Activated CD4-positive, alpha-beta T cell treated with anti-CD3 and anti-CD28 coated beads, Interleukin-2, amount 50 U/mL, for 48 hours (primary cell): ENCODE measurements at places on chromosomes 13 and 19.

GRCh38 chr13:95260031-95260525 lies 41.2 kb downstream of the ABCC4 start:
- no peak for DNase-seq

DNA sequence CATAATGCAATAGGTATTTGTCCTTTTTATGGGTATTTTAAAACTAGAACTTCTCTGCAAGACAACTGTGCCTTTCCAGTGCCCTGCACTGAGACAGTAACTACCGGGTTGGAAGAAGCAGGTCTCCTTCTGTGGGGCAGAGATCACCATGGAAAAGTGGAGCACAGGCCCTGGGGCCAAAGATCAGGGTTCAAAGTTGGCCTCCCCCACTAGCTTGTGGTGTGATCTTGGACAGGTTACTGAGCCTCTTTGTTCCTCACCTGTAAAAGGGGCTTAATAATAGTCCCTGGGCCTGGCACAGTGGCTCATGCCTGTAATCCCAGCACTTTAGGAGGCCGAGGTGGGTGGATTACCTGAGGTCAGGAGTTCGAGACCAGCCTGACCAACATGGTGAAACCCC lies 68.3 kb downstream of the CEBPG start:
- DNase-seq, result no peak

DNA sequence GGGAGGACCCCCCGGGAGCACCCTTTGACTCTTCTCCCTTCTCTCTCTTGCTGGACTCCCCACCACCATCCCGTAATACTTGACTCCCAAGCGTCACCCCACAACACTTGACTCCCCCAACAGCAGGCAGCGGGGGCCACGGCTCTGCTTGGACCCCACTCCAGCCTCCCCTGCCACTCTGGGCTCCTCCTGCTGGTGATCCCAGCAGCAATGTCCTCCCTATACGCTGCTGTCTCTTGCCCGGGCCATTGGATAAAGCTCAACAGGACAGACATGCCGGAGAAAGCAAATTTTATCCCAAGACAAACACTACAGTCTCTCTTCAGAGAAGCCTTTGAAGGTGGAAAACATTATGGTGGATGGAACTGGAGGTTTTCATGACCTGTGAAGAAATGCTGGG lies 20.4 kb upstream of the AMER2 start:
- DNase-seq, result no peak

DNA sequence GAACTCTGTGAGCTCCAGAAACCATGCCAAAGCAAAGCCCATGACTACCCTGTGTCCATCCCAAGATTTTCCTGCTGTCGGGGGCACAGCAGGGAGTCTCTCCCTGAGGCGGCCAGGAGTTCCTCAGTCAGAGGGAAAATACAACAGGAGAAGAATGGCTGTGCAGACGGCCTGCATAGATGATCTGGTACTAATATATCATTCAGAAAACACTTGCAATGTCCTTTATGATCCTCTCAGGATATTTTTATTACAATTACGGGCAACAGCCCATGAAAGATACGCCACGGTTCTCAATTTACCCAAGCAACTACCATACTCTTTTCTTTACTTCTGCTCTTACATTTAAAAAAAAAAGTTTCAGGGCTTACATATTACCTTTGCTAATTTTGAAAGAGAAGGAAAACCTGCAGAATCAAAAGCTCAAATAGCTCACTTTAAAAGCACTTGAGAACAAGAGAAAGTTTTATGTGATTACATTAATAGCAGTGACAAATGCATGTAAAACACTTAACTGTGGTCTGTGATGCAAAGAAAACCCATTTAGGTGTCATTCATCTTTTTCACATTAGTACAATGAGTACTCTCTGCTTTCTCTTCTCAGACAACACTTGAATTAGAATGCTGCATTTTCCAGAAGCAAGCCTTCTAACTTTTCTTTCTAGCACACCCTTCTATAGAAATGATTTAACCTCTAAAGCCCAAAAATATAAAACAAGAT lies 460.8 kb downstream of the KLF5 start:
- no peak for DNase-seq
